ENCODE measurements at places on chromosomes 2 and 18.

DNA sequence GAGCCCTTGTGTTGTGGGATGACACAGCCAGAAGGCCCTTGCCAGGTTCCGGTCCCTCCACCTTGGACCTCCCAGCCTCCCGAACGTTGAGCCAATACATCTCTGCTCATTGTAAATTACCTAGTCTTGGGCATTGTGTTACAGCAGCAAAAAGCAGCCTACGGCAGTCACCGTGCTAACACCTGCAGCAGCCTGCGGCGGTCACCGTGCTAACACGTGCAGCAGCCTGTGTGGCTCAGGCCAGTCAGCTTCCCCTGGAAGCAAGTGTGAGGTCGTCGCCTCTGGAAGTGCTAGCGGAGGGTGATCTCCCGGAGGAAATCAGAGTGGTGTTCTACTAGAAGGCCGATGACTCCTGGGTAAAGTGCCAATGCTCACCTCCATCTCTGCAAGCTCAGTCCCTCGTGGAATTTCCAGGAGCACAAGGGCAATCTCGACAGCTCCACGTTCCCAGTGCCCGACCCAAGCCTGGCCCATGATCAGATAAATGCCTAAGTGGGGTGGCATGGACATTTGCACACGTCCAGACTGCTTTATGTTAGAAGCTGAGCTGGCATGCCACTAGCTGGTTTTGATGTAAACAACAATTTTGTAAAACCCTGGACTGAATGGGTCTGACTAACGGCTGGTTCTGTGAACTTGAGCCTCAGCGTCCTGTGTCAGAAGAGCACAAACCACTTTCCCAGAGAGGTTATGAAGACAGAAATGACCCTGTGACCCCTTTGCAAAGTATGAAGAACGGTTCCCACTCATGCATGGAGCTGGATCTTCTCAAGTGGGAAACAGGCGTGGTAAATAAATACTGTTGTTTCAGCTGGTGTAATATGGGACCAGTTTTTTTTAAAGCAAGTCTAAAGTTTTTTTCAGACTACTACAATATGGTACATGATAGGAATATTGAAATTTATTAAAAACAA is 11.4 kb upstream of the CNDP1 start:
- no peak for DNase-seq

GRCh38 chr2:160278101-160278878 is 78.2 kb upstream of the ITGB6 start:
- no peak for DNase-seq

- no peak for DNase-seq
These were observed 166.9 kb downstream of the VWC2L start for GRCh38 chr2:214577769-214578168.

GRCh38 chr2:7881466-7881865 is 800.4 kb upstream of the ID2 start:
- no peak for DNase-seq
